ENCODE measurements at places on chromosomes 3 and 15. TPM values are rescaled to one million over a fixed set of nuclear protein-coding genes. Genes with fewer than 3 reads are reported as not detected.

- peak; percentile 29 for DNase-seq
Measured at GRCh38 chr15:73352082-73352481, 16.7 kb downstream of the HCN4 start.

DNA sequence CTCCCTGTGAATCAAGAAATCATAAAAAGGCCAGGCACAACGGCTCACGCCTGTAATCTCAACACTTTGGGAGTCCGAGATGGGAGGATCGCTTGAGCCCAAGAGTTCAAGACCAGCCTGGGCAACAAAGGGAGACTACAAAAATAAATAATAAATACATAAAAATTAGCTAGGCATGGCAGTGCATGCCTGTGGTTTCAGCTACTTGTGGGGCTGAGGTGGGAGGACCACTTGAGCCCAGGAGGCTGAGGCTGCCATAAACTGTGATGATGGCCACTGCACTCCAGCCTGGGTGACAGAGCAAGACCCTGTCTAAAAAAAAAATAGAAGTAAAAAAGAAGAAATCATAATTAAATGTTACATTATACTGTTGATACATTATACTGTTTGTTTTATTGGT lies 28.0 kb upstream of the DCUN1D1 start:
- DNase-seq: no peak

- no peak for DNase-seq
Measured at GRCh38 chr3:79170021-79170420, 597.8 kb downstream of the ROBO1 start.

DNA sequence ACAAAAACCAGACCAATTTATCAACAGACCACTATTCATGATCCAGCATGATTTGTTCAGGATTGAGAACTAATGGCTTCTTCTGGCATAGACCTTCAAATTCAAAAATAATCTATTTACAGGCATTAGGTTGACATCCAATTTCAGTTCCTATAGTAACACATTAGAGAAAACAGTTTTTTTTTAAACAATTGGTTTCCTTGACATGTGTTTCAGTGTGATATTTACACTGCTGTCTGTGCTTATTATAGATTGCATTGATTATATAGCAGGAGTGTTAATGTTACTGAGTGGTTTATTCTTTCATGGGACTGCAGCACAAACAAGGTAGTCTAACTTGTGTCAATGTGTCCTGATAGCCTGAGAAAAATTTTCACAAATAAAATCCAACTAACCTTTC lies 579.3 kb downstream of the PLOD2 start:
- DNase-seq: no peak

GRCh38 chr15:77540312-77541060 lies 92.2 kb downstream of the LINGO1 start:
- DNase-seq: no peak

GRCh38 chr15:100879061-100879463 lies 569 bp upstream of the ALDH1A3 start:
- DNase-seq: peak; percentile 42

GRCh38 chr3:26104851-26105251 lies 315.0 kb downstream of the OXSM start:
- no peak for DNase-seq

DNA sequence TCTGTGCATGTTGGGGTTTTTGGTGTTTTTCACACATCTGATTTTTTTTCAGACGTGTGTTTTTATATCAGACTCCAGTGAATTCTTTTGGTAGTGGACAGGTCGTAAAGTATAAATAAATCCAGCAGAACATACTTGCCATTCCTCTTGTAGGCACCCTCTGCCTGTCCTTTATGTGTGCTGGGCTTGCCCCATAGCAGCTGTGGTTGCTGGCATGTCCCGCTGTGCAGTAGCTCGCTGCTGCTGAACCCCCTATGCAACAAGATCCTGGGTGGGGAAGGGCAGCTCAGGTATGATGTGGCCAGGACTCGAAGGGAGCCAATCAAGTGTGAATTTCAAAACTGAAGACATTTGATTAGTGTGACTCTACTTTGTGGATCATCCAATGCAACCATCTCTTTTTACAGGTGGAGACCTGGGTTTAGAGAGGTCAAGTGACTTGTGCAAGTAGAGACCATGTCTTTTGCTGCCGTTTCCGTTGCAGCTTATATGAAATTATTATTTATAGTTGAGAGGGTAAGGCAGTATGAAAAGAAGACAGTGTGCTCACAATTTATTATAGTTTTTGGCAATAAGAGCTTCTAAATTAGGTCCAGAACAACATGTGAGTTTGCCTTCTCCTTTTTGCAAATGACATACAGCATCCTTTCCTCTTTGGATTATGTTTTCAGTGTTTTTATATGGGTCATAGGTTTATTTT lies 350.8 kb upstream of the C2CD4B start:
- DNase-seq: no peak

- DNase-seq: no peak
Measured at GRCh38 chr3:122928396-122929187, 99.0 kb downstream of the SEMA5B start.

- DNase-seq: no peak
Measured at GRCh38 chr15:39736412-39737195, 46.0 kb downstream of the FSIP1 start.

The SPATA12 gene
- total RNA-seq: not detected

The ZNF385D gene
- total RNA-seq: 0.97 TPM

The STRA6 gene
- total RNA-seq: not detected

The COX17 gene
- total RNA-seq: 27.7 TPM

The LIPH gene
- not detected for total RNA-seq

The CCR4 gene
- not detected for total RNA-seq

The PAQR9 gene
- not detected for total RNA-seq
